ENCODE measurements at places on chromosomes 4 and X. TPM values are rescaled to one million over a fixed set of nuclear protein-coding genes. Genes with fewer than 3 reads are reported as not detected.

TLR10 gene
- total RNA-seq = under 0.01 TPM

CXorf49 gene
- total RNA-seq = not detected

CA5B gene
- total RNA-seq = 6.9 TPM

DNA sequence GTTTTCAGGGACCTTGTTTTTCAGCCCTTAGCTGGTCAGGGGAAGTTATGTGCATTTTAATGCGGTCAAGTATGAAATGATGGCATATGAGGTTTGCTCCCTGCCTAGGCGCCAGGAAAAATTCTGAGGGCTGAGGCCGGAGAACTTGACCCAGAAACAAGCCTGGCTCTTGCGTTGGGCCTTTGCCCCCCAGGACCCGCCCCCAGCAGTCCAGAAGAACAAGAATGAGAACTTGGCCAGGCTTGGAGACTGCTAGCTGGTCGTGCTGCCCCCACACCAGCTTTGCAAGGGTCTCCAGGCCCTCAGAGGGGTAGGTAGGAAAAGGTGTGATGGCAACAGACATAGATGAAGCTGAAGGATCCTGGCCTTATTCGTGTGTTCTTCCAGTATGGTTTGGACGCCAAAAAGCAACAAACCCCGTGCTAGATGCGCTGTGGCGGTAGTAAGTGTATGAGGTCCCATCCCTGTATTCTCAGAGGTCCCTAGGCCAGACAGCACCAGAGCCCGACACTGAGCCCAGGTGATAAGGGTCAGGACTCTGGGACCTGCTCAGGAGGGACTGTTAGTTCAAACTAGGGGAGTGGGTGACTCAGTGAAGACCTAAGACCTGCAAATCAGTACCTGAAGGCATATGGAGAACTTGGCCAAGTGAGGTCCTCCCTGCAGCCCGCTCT lies 10.5 kb downstream of the NKX3-2 start:
- peak; percentile 89 for DNase-seq

GRCh38 chr4:95217197-95217596 lies 331.6 kb downstream of the UNC5C start:
- no peak for DNase-seq

- DNase-seq = no peak
Measured at GRCh38 chr4:84583876-84584380, 1.0 kb downstream of the CDS1 start.

DNA sequence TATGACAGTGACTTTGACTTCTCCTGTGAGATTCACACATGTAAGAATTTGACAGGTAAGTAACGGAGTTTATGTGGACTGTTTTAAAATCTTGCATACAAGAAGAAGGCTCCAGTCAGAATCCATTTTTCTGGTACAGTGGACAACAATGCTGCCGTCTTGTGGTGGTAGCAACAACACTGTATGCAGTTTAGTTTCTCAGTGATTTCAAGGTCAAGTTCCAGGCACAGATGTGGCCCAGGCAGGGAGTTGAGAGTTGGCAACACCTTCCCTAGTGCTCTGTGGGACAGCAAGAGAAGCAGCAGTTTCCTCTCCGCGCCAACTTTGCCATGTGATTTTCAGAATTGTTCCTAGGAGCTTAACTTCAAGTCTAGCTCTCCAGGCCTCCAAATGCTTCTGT lies 56.0 kb upstream of the STPG2 start:
- no peak for DNase-seq

DNA sequence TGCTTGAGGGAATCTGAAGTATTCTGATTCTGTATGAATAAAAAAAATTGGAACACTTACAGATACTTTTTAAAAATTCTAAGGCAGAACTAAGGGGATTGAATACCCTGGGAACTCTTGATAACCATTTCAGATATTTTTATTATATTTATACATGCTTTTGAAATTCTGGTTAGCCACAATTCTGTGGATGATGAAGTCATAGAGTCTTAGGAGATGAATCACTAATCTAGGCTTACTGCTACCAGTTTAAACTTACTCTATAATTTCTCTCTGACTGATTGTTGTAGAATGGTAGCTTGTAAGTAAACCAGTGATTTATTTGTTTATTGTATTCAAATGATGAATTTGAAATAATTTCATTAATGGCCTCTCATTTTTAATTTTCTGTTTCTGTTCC lies 11.4 kb upstream of the SLAIN2 start:
- peak; percentile 67 for DNase-seq

- DNase-seq = no peak
Measured at GRCh38 chrX:35557916-35558315, 240.2 kb upstream of the MAGEB16 start.

GRCh38 chr4:123555807-123556273 lies 159.2 kb downstream of the SPRY1 start:
- no peak for DNase-seq

DNA sequence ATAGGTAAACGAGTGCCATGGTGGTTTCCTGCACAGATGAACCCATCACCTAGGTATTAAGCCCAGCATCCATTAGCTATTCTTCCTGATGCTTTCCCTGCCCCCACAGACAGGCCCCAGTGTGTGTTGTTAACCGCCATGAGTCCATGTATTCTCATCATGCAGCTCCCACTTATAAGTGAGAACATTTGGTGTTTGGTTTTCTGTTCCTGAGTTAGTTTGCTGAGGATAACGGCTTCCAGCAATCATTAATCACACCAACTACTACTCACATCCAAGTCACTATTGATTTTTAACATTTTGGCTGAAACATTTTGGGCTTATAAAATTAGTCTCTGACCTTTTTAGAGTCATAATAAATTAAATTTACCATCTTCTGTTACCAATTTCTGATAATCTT lies 205.3 kb downstream of the SPOCK3 start:
- DNase-seq = no peak

- DNase-seq = no peak
Measured at GRCh38 chrX:10233696-10234095, 76.9 kb downstream of the CLCN4 start.

GRCh38 chr4:19615086-19615689 lies 636.5 kb upstream of the SLIT2 start:
- no peak for DNase-seq

GRCh38 chrX:133985164-133985966 lies at the start of gene GPC3:
Gene GPC3, minus strand, starts transcription at chrX:133985594.
- DNase-seq = peak; percentile 65

DNA sequence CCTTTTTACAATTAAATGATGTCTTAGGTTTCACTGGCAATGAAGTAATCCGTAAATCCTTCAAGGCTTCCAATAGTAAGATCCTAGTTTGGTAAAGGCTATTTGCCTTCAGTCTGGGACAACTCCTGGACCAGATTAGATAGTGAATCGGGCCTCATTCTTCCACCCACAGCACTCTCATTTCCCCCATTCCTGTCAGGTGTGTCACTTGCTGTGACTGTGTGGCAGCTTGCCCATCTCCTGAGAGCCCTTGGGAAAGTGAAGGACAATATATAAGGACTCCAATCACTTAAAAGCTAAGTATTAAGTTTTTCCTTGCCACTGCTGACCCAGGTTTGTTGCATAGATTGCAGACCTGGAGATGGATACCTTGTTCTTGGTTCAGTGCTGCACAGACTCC lies 3.3 kb upstream of the GASK1B start:
- DNase-seq = no peak

DNA sequence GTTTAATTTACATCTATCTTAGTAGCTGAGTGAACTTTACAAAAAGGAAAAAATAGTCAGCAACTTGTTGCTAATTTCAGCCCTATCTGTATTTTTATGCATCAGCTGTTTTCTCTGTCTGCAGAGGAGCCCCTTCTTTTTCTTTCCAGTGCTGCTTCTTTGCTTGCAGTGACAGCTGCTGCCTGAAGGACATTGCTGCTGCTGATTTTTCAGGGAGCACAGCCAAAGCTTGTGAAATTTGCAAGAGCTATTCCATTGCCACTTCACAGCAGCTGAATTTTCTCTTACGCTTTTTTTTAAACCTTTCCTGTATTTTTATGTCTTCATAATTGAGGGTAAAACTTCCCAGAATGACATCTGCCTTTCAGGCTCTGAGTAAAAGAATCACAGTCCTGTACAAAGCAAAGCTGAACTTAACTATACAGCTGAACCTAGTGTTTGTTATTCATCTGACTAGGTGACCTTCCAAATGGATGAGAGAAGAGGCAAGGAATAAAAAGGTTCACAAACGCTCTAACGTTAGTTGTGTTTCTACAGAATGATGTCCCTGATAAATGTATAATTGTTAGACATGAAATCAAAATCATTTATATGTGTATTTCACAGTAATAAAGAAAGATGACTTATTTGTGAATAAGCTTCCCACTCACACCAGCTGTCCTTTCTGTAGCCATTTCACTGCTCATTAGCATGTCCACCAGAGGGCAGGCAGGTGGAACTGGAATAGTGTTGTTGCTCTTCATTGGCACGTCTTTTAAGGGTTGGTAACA lies 541.4 kb downstream of the ADGRL3 start:
- no peak for DNase-seq
